Cortex of kidney (tissue), 1 donor: ENCODE measurements at places on chromosomes 7 and 10.

- DNase-seq = no peak
These were observed 40.0 kb downstream of the CUX1 start for GRCh38 chr7:101857358-101857811.

DNA sequence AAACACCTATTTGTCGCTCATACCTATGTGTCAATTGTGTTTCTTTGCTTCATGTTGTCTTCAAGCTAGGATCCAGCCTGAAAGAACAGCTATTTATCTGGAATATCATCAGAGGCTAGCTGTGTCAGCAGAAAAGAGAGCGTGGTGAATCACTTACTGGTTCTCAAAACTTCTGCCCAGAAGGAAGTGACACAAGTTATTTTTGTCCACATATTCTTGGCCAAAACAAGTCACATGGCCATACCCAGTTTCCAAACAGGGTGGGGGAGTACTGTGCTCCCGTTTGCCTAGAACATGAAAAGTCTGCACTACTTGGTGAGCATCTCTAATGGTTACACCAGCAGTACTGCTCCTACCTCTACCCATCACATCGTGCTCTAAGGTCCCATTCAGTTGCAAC is 160.9 kb upstream of the CSTF2T start:
- DNase-seq = no peak

GRCh38 chr10:118508863-118509262 is 86.6 kb downstream of the PRLHR start:
- no peak for DNase-seq

DNA sequence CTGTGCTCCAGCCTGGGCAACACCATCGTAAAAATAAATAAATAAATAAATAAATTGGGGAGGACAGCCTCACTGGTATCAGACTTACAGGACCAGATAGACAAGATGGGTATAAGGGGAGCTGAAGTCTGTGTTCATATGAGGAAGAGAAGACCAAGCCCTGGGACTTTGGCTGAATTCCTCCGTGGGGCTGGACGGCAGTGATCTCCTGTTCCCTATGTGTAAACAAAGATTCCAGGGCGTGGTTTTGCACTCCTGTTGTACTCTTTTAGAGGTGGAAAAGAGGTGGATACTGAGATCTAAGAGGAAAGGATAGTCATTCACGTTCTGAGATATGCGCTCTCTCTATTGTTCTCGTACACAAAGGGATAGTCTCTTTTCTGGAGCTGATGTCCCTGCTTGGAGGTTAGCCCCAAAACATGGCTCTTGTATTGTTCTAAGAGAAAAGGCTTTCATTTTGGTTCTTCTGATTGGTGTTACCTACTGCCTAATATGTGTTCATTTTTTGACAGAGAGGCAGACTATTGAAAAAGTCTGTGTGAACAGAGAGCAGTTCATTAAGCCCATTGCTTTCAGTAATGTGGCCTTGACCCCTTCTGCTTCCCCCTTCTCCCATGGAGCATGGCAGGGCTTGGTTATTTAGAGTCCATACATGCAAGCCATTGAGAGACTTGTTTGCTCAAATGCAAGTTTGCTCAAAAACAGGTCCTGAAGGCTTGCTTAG is 12.3 kb downstream of the KCTD7 start:
- DNase-seq = no peak

GRCh38 chr10:94062611-94063010 is 68.9 kb downstream of the PLCE1 start:
- no peak for DNase-seq

GRCh38 chr7:6637544-6638229 is 569 bp downstream of the ZNF316 start:
- DNase-seq = no peak

GRCh38 chr10:79292891-79293746 is 54.1 kb upstream of the PPIF start:
- no peak for DNase-seq

GRCh38 chr10:13712837-13713581 is 126.2 kb downstream of the PRPF18 start:
- no peak for DNase-seq

DNA sequence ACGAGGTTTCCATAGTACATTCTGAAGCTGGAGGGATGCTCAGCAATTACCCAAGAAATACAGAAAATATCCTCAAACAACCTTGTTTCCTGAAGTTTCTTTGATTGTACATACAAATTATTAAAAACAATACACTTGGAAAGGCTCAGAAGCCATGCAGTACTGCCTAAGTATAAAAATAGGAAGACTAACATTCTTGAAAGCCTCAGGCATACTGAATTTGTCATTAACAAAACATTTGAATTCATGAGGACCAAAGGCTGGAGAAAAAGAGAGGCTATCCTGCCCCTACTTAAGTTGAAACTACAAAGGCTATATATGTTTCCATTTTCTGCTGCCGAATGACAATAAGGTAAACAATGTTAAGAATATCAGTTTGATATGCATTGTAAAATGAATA is 54.3 kb upstream of the SGCE start:
- DNase-seq = no peak

GRCh38 chr7:65960351-65961074 is 21.5 kb downstream of the GUSB start:
- no peak for DNase-seq

DNA sequence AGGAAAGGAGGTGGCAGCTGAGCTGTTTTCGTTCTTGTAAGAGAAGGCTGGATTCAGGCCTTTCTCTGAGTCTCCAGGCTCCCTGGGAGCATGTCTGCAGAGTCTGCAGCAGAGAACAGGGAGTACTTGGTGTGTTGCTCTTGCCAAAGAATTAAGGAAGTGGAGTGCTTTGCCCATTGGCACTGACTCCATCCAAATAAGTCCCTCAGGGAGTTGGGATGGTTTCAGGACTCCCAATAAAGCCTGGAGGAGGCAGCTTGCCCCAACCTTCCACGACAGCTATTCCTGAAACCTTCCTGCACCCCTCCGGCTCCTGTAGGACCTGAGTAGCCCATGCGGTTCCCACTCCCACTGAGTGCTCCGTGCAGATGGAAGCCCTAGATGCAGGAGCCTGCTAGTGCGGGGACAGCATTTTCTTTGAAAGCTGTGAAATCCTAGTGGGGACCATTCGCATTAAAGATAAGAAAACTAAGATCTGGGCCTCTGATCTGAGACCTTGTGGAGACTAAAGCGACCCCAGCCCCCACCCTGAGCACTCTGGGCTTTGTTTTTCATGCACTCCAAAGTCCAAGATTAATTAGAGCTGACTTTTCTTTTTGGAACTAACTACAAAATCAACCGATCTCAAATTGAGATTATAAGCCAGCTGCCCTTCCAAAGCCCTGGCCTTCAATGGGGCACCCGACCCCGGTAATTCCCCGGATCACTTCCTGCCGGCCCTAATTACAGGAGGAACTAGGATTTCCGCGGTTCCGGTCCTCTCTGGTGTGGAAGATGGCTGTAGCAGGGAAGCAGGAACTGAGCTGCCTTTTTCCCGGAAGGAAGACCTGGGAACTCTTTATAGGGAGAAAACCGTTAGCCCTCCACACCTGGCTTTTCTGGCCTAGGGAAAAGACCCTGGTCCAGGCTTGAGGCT is 110.2 kb downstream of the COL13A1 start:
- DNase-seq = no peak

GRCh38 chr7:4209126-4209525 is 473.0 kb upstream of the FOXK1 start:
- no peak for DNase-seq
